ENCODE measurements at places on chromosomes 7 and 10.

- DNase-seq = no peak
Observed at GRCh38 chr10:642186-642890, 47.1 kb downstream of the DIP2C start.

GRCh38 chr7:50362712-50363282 is 58.3 kb downstream of the IKZF1 start:
- peak; percentile 65 for DNase-seq

DNA sequence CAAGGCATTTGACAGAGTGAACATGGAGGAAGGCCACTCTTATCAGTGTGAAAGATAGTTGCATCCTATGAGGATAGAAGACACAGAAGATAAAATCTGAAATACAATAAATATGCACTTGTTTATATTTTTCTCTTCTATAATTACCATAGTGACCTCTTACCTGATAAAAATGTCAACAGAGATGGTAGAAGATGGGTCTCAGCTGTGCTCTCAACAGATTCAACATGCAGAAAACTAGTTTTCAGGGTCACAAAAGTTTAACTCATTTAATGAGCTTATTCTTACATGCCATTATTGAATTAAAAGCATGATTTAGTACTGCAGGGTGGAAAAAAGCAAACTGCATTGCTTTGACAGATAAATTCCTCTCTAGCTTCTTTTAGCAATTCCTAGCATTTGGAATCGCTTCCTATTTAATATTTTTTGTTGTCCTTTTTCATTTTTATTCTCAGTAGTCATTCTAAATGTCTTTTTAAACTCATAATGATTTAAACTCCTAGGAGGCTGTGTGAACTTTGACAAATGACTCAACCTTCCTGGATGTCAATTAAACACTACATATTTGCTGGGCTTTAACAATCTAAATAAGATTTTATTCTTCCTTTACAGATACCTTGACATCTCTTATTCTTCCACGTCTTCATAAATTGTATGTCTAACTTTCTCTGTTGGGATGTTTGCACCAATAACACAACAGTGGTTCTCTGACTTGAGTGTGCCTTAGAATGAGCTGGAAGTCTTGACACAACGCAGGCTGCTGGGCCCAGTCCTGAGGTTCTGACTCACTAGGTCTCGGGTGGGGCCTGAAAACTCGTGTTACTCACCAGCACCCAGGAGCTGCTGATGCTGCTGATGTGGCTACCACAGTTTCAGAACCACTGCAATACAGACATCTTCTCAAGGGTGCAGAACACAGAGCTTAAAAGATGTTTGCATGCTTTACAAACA is 565.5 kb upstream of the IGFBP3 start:
- no peak for DNase-seq

DNA sequence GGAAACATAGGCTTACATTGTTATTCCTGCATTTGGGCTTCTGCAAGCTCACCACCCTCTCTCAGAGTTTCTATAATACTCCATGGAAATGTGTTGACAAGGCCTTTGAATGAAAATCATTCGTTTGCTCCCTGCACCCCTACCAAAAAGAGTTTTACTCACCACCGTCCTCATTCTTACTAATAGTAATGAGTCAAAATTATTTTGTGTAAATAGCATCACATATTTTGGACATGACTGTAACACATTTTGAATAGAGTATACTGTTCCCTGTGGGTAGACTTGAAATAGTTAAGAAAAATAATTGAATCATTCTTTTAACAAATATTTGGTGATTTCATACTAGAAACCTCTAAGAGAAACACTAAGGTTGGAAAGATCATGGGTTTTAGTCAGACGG is 84.6 kb downstream of the AKAP9 start:
- no peak for DNase-seq

- no peak for DNase-seq
Observed at GRCh38 chr7:129831424-129832058, 121.2 kb downstream of the UBE2H start.

DNA sequence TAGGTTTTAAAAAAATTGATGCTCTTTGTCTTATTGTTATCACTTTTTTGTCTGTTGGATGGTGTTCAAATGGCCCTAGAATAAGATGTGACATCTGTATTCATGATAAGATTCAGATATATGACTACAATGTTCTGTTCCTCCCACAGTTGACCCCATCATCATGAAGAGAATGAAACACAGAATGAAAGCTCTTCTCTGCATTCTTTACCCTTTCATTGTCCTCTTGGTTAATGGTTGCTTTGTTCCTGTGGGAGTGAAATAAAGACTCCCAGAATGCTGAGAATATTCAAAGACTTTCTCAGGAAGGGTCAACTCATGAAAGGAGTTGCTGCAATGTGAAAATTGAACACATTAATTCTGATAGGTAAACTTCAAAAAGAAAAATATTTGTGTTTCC is 1015.8 kb downstream of the SORCS3 start:
- no peak for DNase-seq

DNA sequence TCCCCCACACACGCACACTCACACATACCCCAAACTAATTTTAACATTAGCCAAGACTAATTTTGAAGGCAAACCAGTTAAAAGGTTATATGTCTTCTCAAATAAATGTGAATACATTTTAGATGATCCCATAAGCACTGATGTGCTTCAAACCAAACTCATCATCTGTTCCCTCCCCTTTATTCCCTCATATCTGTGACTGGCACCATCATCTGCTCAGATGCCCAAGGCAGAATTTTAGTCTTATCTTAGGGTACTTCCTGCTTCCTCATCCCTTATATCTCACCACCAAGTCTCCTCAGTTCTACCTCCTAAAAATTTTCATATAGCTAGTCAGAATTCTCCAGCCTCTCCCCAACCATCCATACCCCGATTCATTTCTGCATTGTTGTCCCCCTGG is 80.4 kb downstream of the UPF2 start:
- DNase-seq = no peak

- DNase-seq = no peak
Observed at GRCh38 chr10:79050896-79051555, 17.7 kb upstream of the ZMIZ1 start.

- no peak for DNase-seq
Observed at GRCh38 chr7:81590131-81590530, 179.7 kb downstream of the HGF start.

- no peak for DNase-seq
Observed at GRCh38 chr10:113991091-113991860, 52.4 kb upstream of the ADRB1 start.

GRCh38 chr7:118793582-118793981 is 569.1 kb downstream of the ANKRD7 start:
- DNase-seq = no peak

GRCh38 chr10:59283456-59284091 is 78.8 kb downstream of the FAM13C start:
- no peak for DNase-seq

GRCh38 chr10:12091421-12091820 is 22.7 kb downstream of the DHTKD1 start:
- DNase-seq = no peak

DNA sequence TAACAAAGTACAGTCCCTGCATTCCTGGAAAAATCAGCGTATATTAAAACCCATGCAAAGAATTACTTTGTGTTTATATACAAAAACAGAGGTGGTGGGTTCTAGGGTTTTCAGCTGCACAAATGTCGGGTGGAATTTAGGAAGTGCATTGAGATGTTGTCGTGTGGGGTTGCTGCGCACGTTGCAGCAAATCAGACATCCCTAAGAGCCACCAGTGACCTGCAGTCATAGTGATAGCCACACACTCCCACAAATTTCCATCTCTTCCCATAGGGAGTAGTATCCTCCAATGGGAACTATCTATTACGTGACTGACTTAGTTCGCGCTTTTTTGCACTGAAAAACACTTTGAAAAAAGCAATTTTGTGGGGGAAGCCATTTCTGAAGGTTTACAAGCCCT is 375.2 kb upstream of the GALNT17 start:
- DNase-seq = no peak

DNA sequence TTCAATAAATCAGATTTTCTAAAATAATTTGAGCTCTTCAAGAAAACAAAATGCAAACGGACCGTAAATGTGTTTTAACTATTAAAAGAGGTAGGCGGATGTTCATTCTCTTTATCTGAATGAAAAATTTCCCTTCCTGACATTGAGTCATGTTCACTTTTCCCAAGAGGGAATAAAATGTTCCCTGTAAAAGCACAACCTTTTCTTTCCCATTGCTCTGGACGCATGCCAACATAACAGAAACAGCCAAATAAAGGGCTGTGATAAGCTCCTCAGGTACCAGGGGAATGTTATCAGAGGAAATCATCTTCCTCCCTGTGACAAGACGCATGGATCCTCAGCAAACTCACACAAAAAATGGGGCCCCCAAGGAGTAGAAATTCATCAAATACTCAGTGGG is 251.8 kb downstream of the MTERF1 start:
- DNase-seq = no peak

DNA sequence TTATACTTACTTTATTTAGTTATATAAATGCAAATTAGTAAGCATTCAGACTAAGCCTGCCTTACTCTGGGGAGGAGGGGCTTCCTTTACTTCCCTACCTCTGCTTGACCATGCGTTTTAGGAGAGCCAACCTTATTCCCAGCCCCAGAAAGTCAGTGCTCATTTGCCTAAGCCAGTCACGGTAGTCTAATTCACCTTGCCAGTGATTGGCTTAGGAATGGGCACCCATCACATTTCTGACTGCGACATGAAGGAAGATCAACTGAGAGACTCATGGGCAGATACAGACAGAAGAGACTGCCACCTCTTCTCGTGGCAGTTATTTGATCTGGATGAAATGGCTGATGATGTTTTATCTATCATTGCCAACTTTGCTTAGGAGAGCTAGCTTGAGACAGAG is 29.5 kb downstream of the RPA3 start:
- no peak for DNase-seq

DNA sequence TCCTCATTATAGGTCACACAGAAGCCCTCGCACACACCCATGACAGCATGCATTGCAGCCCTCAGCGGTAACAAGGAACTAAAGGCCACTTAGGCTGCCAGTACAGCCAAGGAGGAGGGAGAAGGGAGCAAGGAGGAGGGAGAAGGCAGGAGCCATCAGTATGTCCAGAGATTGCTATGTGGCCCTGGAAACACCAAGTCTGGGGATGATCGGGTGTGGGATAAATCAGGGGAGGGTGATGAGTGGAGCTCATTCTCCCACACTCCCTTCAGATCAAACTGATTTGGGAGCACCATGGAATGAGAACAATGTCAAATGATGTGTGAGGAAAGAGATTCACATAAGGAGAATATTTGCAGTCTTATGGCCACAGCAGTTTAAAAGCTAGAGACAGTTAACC is 350.9 kb downstream of the TNS3 start:
- DNase-seq = no peak

DNA sequence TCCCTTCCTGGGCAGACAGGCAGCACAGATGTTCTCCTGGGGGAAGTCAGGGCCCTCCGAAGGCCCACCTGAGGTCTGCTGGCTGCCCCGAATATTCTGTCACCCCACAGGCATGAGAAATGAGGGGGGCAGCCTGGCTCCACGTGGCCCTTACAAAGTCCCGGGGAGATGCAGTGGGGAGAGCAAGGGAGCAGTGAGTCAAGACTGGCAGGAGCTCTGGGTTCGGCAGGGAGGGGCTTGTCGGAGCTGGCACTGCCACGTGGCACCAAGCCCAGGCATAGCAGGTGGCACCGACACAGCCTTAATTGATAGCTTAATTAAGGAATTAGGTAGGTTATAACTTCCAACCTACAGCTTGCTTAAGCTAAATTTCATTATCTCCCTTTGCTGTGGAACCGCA is 163.9 kb downstream of the USP6NL start:
- no peak for DNase-seq

DNA sequence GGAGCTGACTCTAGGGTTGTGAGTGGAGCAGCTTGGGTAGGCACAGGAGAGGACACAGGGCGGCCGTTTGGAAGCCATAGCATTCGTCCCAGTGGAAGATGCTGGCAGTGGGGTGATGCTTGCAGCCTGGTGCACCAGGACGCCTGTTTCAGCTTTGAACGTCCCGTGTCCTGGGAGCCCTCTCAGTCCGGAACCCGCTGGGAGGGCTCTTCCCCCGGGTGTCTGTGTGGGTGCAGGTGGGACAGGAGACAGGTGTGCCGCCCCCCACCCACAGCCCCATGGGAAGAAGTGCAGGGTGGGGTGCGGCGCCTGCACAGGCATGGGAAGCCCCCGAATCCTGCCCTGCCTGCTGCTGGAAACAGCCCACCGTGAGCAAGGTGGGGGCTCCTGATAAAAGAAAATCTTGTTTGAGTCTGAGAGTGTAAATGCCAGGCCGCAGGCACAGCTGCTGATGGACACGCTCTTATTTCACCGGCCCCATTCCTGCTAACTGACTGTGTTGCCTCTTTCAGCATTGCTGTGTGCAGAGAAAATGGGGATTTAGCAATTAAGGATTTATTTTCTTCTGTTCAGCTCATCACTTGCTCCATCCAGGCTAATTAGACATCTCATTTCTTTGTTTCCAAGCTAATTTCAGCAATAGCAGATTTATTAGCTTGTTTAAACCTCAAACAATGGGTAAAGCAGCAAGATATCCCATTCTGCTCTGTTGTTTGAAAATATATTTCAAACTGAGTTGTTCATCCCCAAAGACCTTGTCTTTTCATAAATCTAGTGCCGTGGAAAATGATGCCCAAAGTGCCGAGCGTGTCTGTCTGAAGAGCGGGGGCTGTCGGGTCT is 54.9 kb upstream of the DPYSL4 start:
- no peak for DNase-seq

- no peak for DNase-seq
Observed at GRCh38 chr7:40726559-40726958, 591.8 kb downstream of the SUGCT start.

DNA sequence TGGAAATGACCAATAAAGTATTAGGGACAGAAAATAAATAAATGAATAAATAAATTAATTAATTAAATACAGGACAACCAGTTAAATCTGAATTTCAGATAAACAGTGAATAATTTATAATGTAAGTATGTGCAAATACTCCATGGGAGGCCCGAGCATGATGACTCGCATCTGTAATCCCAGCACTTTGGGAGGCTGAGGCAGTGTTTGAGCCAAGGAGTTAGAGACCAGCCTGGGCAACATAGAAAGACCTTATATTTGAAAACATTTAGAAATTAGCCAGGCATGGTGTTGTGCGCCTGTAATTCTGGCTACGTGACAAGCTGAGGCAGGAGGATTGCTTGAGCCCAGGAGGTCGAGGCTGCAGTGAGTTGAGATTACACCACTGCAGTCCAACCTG is 123.7 kb downstream of the CUL2 start:
- no peak for DNase-seq

DNA sequence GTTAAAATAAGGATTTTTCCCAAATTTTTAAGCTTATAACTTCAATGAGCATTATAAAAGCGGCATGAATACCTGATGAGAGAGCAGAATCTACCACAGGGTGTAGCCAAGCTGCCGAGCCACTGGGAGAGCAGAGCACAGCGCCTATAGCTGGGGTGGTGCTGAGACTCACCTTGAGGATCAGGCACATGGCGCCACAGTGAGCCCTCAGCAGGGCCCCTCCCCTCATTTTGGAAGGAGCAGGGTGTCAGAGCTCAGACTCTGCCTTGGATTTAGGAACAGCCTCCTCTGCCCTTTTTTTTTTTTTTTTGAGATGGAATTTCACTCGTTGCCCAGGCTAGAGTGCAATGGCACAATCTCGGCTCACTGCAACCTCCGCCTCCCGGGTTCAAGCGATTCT is 118.6 kb downstream of the SRPK2 start:
- no peak for DNase-seq
